ENCODE measurements at places on chromosomes 2 and 18. TPM values are rescaled to one million over a fixed set of nuclear protein-coding genes. Genes with fewer than 3 reads are reported as not detected.

Gene ARHGAP28
- not detected for total RNA-seq

GRCh38 chr2:71190656-71191569 is 36.0 kb downstream of the PAIP2B start:
- no peak for DNase-seq

DNA sequence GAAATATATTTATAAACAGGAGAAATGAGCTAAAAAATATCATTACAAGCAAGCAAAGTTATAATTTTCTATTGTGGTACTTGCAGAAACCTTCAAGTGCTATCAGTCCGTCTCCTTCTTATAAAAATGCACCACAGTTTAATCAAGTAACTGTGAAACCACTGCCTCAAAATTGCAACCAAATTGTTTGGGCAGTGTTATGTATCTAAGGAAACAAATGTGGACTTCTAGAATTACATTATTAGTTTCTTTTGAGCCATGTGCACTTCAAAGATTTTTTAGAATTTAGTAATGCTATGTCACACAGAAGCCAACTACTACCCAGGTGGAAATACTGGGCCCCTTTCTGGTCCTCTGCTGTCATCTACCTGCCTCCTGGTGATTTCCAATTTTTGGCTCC is 495.6 kb downstream of the NYAP2 start:
- DNase-seq, result no peak

- no peak for DNase-seq
Measured at GRCh38 chr18:11260961-11261461, 111.6 kb upstream of the PIEZO2 start.

DNA sequence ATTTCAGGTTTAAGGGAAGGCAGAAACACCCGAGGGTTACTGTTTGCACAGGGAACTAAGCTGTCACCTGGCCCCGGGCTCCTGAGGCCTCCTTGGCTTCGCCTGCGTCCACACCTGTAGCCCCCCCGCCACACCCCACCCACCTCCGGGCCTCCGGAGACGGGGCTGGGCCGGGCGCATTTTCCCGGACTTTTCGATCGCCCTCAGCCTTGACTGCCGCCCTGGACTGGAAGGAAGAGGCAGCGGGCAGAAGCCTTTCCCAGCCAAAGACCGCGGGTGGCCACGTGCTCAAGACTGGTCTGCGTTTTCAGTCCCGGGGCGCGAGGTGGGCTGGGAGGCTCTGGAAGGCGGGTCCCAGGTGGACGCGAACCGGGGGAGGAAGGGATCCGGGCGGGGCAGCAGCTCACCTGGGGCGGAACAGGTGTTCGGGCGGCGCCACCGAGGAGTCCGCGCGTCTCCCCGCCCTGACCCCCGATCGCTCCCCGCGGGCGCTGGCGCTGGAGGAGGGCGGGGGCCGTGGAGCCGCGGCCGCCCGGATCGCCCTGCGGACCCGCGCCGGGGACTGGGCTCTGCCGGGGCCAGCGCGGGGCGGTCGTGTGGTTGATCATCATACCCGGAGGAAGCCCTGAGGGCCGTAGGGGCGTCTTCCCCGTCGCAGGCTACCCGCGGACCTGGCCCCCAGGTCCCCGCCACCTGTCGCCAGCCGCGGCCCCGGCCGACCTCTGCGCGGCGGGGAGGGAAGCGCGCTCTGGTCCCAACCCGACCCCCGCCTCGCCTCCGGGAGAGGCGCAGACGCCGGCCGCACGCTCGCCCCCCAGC is 3.2 kb downstream of the ID2 start:
- peak; percentile 51 for DNase-seq
